ENCODE measurements at places on chromosomes 12 and 14.

GRCh38 chr12:128393346-128393745 is 126.4 kb downstream of the TMEM132C start:
- no peak for DNase-seq

DNA sequence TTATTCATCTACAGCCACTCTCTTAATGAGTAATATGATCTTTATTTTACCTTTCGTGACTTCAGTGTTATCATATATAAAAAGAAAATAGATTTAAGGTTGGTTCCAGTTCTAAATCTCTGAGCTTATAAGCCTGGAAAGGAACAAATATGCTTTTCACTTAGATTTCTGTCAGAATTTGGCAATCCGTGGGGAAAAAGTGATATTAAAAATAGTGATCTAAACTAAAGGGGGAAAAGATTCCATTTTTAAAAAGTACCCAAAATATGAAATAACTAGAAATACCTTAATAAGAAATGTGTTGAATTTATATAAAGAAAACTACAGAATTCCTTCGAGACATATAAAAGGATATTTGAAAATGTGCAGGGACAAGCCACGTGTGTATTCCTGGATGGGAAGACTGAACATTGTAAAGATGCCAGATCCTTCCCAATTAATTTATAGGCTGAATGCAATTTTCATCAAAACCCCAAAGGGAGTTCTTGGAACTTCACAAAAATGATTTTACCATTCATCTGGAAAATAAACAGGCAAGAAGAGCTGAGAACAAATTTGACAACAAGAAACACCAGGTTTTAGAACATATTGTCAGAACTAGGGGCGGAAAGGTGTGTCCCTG is 142.5 kb downstream of the EFCAB11 start:
- DNase-seq: no peak

DNA sequence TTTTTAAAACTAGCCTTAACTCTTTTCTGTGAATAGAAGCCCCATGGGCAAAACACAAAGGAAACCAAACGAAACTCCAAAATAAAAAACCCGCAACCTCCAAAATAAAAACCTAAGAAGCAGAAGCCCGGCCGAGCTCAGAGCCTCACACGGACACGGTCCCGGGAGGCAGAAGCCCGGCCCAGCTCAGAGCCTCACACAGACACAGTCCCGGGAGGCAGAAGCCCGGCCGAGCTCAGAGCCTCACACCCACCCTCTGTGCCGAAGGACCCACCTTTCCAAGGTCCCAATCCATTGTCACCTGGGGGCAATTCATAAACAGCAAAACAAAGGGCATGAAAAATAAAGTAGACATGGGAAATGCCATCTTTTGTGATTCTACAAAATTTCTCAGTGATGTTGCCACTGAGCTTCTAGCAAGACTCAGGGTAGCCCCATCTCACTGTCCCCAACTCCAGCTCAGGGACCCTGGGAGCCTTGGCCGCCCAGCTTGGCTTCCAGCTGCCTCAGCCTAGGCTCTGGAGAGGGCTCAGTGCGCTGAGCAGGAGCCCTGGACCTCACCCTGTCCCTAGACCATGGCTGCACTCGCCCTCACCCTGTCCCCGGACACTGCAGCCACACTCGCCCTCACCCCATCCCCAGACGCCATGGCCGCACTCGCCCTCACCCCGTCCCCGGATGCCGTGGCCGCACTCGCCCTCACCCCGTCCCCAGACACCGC is 82.2 kb downstream of the GALNT9 start:
- DNase-seq: no peak

GRCh38 chr14:68728342-68729106 is 64.3 kb downstream of the ZFP36L1 start:
- no peak for DNase-seq

- DNase-seq: no peak
These were observed 14.0 kb downstream of the CCER1 start for GRCh38 chr12:90940872-90941499.

- no peak for DNase-seq
These were observed 84.1 kb downstream of the FBXL14 start for GRCh38 chr12:1510056-1510812.

DNA sequence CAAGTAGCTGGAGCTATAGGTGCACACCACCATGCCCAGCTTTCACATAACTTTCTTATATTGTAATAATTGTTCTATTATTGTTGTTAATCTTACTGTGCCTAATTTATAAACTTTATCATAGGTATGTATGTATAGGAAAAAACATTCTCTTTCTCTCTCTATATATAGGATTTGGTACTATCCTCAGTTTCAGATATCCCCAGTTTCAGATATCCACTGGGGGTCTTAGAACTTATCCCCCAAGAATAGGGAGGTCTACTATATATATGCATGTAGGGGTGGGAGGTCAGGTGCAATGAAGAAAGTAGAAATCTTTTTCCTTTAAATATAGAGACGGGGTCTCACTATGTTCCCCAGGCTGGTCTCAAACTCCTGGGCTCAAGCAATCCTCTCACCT is 70.9 kb upstream of the STRN3 start:
- no peak for DNase-seq
